Endodermal cell (in vitro differentiated cells): ENCODE measurements at places on chromosomes 5 and 9.
A peak's percentile ranks its signal among the peaks of the same experiment; 100 is the strongest.

GRCh38 chr9:32783168-32783891 lies at the start of gene TMEM215:
TSS of gene TMEM215 (plus strand) at chr9:32783540. CDS start at chr9:32784184, 644 bp downstream.
- peak; percentile 92 for DNase-seq

DNA sequence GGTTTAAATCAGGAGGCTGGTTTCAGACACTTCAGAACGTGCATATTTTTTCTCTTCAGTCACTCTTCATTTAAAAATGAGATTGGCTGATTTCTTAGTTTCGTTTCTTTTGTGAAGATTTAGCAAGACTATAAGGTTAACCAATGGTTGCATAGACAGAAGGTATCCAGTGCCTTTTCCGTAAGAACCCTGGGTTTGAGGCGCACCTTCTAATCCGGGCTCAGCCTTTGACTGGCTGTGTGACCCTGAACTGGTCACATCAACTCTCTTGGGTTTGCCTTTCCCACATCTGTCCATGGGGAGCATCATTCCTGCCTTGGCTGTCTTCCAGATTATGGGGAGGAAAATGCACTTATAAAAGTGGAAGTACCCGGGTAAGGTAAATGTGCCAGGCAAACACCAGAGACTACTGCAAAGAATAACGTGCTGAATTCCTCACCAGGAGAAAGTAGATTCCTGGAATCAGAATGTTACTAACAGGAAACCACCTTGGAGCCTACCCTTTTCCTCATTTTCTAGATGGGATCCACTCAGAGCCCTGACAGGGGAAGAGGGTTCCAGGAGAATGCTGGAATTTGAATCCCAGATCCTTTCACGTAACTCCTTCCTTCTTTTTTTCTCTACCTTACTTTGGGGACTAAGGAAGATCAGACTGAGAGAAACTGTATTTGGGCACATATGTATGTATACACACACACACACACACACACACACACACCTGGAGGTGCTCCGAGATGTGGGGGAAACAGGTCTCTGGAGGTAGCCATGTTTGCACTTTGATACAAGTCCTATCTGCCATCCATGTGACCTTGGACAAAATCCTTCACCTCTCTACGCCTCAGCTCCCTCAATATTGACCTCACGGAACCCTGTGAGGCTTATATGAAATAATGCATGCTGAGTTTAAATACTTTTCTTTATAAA lies 6.8 kb downstream of the HAND1 start:
- DNase-seq, result no peak

DNA sequence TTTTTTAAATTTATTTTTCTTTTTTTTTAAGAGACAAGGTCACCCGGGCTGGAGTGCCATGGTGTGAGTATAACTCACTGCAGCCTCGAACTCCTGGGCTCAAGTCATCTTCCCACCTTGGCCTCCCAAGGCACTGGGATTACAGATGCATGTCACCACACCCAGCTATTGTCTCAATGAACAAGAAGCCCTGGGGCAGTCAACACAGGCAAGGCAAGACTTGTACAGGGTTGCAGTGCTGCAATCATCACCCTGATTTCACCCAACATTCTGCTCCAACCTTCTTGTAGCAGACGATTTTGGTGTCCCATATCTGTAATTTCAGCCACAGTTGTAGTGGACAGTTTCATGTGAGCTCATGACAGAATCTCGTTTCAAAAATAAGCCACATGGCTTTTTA lies 205.8 kb upstream of the KIF2A start:
- no peak for DNase-seq

- DNase-seq, result no peak
Observed at GRCh38 chr5:927172-928015, 34.7 kb downstream of the TRIP13 start.

- DNase-seq, result peak; percentile 66
Observed at GRCh38 chr5:116436674-116437350, 137.8 kb downstream of the SEMA6A start.

- DNase-seq, result no peak
Observed at GRCh38 chr9:124259158-124259808, 1.5 kb downstream of the NEK6 start.

- DNase-seq, result no peak
Observed at GRCh38 chr5:31355337-31355736, 161.9 kb downstream of the CDH6 start.

- DNase-seq, result no peak
Observed at GRCh38 chr9:74975538-74975937, 22.8 kb upstream of the C9orf40 start.

DNA sequence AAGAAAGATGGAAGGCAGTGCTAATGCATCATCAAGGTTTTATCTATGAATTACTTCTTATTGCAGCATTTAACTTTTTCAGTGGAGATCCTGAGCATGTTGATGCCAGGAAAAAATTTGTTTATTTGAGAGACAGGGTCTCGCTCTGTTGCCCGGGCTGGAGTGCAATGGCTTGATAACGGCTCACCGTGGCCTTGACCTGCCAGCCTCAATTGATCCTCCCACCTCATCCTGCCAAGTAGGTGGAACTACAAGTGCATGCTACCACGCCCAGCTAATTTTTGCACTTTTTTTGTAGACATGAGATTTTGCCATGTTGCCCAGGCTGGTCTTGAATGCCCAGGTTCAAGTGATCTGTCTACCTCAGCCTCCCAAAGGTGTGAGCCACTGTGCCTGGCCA lies 47.2 kb downstream of the AOPEP start:
- no peak for DNase-seq

- no peak for DNase-seq
Observed at GRCh38 chr5:142934051-142934762, 164.0 kb downstream of the ARHGAP26 start.

DNA sequence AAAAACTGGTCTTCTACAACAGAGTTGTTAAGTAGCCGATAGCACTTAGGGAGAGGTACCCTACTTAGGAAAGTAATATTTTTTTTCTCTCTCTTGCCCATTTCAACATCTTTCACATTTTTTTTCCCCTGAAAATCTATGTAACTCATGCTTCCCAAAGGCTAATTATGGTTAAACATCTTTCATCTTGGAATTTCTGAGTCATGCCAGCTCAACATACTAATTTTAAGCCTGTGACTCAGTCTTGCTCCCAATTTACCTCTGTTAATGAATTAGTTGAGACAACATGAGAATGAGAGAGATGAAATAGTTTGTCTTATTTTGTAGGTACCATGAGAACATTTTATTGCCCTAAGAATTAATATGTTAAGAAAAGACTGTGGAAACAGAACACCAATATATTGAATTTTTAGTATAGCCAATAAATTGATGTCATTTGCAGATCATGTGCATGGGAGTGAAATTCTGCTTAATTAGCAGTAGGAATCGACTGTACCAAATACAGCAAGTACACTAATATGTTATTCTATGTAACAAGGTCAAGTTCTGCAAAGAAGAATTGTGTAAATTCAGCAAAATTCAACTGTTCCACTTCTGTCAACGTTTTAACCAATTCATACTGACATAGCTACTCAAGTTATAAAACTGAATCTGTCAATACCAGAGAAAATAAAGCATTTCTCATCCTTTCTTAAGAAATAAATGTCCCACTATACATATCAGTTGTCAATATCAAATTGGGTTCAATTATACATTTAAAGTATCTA lies 550.0 kb downstream of the PTPRD start:
- no peak for DNase-seq
